ENCODE measurements at places on chromosomes 2 and 18.

- DNase-seq, result no peak
Observed at GRCh38 chr2:39127973-39128372, 7.1 kb upstream of the SOS1 start.

DNA sequence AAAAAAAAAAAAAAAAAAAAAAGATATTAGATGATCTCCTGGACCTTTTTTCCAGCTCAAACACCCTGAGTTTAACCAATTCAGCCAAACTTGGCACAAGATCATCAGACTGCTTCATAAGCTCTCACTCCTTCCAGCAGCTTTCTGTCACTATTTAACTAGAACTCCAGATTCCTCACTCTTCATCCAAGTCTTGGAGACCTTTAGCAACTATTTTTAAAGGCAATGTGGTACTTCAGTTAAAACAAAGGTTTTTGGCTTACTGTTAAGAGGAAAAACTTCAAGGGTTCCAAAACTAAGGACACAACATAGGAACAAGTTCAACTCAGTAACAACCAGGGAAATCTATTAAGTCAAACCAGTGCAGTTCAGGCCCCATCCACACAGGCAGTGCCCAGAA lies 23.2 kb downstream of the LAMA1 start:
- DNase-seq, result no peak

DNA sequence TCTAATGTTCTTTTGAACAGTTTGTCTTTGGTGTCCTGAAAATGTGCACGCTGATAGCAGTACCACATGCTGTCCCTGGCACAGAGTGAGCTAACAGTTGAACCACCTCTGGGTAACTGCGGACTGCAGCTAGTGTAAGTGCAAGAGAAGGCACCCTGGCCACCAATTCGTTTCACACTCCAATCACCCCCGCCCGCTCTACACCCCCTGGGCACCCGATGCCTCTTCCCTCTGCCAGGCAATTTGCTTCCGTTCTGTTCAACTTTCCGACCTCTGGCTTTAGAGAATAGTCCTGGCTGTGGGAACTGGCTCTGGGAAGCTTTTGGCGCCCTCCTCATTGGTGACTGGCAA lies 1.4 kb downstream of the DOCK10 start:
- no peak for DNase-seq

DNA sequence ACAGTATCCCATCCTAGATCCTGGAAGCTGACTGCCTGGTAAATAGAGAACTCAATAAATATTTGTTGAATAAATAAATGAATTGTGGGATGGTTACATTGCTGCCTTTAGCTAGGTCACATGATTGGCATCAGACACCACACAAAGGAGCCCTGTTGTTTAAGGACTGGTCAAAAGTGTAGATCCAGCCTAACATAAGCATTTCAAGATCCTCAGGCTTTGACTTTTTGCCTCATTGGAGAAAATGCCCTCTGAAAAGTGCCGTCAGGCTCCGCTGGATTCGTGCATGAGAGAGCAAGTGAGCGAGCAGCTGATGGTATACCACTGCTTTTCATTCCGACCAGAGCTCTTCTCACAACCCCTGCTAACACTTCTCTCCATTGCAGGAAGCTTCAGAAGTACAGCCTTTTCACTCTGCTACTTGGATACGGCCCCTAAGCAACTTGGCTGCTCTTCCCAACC lies 1.3 kb upstream of the ZNF24 start:
- DNase-seq, result no peak

- DNase-seq, result no peak
Observed at GRCh38 chr2:218063486-218063885, 5.6 kb upstream of the RUFY4 start.

DNA sequence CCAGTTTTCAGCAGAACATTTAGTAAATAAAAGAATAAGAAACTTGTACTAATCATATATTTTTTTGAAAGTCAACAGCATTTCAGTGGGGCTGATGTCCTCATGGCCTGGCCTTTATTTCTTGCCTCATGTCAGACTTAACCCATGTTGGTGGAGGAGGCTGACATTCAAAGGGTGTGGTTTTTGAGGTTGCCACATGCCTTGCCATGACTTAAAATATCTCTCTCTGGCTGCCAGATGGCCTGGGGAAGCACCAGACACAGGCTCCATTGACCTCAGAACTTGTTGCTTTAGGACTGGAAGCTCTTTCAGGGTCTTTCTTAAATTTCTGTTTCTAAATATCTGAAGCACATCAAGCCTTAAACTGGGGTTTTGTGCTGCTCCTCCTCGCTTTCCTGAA lies 32.5 kb upstream of the CD28 start:
- no peak for DNase-seq

DNA sequence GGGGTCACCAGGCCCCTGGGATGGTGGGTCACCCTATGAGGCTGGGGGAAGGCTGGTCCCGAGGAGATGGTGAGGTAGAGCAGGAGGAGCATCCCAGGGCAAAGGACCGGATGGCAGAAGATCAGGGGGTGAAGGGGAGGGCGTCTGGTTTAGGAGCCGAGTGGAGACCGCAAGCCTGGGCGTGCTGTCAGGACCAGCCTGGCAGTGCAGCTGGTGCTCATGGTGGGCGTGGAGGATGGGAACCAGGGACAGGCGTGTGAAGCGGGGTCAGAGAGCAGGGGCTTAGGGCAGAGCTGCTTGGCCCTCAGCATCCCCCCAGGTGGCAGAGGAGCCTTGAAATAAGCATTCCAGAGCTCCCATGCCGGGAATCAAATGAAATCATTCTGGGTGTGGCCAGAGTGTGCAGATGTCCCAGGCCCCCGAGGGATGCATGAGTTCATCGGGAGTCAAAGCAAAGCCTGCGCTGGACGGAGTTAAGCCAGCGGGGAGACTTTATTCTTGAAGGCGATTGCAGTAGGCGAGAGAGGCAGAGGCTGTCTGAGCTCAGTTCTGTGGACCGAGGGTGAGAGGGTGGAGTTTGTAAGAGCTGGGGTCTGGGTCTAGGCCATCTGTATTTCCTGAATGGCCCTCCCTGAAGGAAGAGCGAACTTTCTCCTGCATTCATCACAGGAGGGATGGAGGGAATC lies 33.1 kb upstream of the MBP start:
- DNase-seq, result no peak
